Fibroblast of skin of right quadriceps (primary cell): ENCODE measurements at places on chromosomes 3 and 15.

DNA sequence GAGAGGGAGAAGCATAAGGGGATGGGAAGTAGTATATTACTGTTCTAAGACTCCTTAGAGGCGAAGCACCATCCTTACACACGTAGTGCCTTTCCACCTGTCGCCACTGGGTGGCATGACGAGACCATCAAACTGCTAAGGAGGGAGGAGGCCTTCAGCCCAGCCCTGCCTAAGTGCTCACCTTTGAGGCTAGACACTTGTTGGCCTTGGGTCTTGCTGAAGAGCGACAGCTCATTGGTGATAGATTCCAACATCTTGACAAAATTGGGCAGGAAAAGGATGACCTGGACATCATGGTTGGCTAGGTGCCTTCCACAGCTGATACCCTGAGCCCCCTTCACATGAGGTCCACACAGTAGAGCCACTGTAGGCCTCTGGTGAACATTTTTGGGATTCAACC, 19.6 kb downstream of the CLK3 start:
- DNase-seq: peak; percentile 59

- DNase-seq: peak; percentile 49
Measured at GRCh38 chr15:39028069-39028468, 463.5 kb upstream of the RASGRP1 start.

- peak; percentile 89 for DNase-seq
Measured at GRCh38 chr15:70792171-70792573, 28.8 kb upstream of the UACA start.

DNA sequence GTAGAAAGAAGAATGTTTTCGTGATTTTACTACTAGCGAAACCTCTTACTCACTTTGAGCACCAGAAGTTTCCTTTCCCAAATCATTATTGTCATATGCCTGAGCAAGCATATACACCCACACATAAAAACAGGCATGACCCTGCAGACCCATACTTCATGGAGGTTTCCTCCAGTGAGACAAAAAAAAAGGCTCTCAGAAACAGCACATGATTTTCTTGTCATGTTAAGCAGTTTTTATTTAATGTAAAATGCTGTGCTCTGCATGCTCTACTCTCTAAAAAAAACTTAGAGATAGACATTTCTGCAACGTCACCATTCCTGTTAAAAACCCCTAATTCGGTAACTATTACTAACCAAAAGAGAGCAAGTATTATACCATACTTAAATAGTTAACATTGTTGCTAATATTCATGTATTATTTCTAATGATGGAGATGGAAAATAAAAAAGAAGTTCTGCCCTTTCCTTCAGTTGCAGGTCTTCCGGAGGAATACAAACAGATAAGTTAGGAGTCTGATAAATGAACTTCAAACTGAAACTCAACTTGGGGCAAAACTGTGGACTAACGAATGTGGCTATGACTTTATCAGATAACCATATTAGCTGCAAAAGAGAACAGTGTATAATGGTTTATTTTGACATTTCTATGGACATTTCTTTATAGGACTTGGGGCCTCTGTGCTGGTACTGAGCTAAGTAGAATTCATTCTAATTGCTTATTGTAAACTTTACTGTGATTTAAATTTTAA, 15.9 kb downstream of the CD200R1 start:
- DNase-seq: no peak

DNA sequence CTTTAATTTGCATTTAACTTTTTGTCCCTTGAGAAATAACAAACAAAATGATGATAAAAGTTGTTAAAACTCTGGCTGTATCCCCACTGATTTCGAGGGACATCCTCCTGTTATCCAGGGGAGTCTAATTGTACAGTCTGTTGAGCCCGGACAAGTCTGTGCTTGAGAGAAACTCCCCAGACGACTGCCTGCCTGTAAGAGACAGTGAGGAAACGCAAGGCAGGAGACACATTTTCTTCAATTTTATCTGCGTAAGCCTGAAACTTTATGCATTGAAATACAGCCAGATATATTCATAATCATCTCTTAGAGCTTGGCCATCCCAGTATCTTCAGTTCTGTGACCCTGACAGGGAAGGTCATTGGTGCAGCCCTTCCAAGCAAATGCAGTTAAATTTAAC, 97.7 kb downstream of the ROBO2 start:
- no peak for DNase-seq

DNA sequence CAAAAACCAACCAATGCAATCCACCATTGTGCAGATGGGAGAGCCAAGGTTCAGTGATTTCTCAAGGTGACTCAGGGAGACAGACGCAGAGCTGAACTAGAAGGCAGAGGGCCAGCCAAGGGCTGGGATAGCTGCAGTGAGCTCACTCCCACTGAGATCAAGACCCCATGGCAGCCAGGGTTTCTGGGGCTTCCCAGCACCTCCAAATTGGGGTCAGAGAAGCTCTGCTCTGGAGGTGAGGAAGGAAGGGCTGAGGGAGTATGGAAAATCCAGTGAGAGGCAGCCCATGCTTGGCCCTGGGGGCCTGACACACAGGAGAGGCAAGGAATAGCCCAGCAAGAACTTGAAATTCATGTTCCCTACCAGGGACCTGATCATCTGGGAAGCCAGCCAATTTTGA, 61.0 kb downstream of the ISG20 start:
- DNase-seq: no peak

DNA sequence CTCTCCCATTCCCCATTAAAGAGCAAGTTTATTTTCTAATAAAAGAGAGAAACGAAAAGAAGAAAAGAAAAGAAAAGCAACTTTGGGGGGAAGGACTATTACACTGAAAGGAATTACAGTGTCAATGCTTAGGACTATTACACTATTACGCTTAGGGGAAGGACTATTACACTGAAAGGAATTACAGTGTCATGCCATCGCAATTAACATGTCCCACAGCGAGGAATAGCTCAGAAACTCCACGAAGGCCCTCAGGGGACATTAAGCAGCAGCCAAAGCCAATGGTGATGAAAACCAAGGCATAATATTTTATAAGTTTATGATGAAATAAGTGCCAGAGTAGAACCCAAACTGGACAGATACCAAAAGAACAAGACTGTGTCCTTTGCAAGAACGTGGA, 22.1 kb upstream of the DET1 start:
- DNase-seq: no peak
